ENCODE measurements at places on chromosomes 11 and 22. TPM values are rescaled to one million over a fixed set of nuclear protein-coding genes. Genes with fewer than 3 reads are reported as not detected.

KLHL35 gene
- 0.20 TPM for total RNA-seq

GGT1 gene
- 1.7 TPM for total RNA-seq

MIAT gene
- total RNA-seq, result 0.19 TPM

SIK2 gene
- total RNA-seq, result 23.5 TPM

C11orf97 gene
- not detected for total RNA-seq

CCDC88B gene
- total RNA-seq, result 12.0 TPM

OR52B6 gene
- not detected for total RNA-seq

ATG2A gene
- 16.0 TPM for total RNA-seq

ENTHD1 gene
- not detected for total RNA-seq

DNA sequence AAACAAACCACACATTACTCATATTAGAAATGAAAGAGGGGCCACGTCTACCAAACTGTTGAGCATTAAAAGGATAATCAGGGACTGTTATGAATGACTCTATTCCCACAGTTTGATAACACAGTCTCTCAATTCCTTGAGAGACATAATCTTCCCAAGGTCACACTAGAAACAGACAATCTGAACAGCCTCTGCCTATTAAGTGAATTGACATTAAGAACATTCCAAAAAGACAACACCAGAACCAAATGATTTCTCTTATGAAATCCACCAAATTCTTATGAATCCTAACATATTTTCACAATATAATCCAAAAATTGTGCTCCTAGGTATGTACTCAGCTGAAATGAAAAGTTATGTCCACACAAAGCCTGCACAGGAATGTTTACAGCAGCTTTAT is 4.6 kb downstream of the RFPL1 start:
- no peak overlapping the region for H3K27ac ChIP-seq
- DNase-seq, result no peak
- H3K4me1 ChIP-seq, result no peaks in the 10 kb centered on the region
- no peak overlapping the region for H3K4me3 ChIP-seq

- H3K36me3 ChIP-seq, result no peaks in the 10 kb centered on the region
- no peak overlapping the region for H3K27ac ChIP-seq
- no peak for DNase-seq
Observed at GRCh38 chr11:79675081-79675480, 234.3 kb upstream of the TENM4 start.

DNA sequence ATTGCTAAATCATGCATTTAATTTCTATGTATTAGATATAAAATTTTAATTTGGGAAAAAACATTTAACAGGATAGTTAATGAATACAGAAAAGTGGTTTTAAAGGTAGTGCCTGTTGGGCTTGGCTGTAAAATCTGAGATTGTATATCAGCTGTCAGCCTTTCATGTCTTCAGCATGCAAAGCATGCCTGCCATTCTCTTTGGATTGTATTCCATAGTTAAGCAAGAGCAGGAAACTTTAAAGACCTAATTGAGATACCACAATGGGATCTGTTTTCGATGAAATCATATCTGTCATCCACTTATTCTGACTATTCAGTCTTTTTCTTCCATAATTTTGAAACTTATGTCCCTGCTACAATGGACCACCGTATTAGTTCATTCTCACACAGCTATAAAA is 451.0 kb upstream of the DDI1 start:
- no peaks in the 10 kb centered on the region for H3K27me3 ChIP-seq
- H3K36me3 ChIP-seq, result no peaks in the 10 kb centered on the region
- no peak for DNase-seq
- no peak overlapping the region for H3K4me3 ChIP-seq
- H3K4me1 ChIP-seq, result no peaks in the 10 kb centered on the region

DNA sequence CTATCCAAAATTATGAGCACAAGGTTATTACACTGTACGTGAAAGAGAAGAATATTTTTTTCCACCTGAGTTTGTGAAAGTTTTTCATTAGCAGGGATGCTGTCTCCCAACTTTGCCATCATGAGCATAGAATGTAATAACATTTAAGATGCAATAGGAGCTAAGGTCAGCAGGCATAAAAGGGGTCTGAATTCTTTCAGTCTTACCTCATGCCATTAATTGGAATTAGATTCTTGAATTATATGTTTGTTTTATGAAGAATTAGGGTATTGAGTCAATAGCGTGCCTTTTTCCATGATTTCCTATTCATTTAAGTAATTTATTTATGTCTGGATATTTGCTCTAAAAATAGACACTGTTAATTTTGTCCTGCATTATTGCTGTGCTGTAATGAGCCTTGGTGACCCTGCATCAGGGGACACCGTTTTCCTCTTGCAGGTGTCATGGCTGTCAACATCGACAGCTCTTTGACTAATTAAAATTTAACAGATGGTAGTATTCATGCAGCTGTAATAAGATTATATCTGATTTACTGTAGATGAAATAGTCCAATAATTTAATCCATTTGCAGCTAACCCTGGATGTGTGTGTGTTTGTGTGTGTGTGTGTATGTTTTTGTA is 637.5 kb downstream of the NELL1 start:
- no peaks in the 10 kb centered on the region for H3K27me3 ChIP-seq
- no peak for DNase-seq
- H3K4me1 ChIP-seq, result no peaks in the 10 kb centered on the region
- H3K27ac ChIP-seq, result no peak overlapping the region
- no peak overlapping the region for H3K4me3 ChIP-seq

- no peak overlapping the region for H3K4me3 ChIP-seq
- peaks cover 86% of the 10 kb centered on the region for H3K36me3 ChIP-seq
- peak overlapping the region; percentile 99 for H3K27ac ChIP-seq
- peak; percentile 55 for DNase-seq
Observed at GRCh38 chr11:65434667-65435410, 12.2 kb downstream of the NEAT1 start.

GRCh38 chr22:40449676-40450035 is 79.3 kb downstream of the SGSM3 start:
- no peak overlapping the region for H3K27ac ChIP-seq
- DNase-seq, result no peak
- H3K27me3 ChIP-seq, result no peaks in the 10 kb centered on the region
- peaks cover 66% of the 10 kb centered on the region for H3K4me1 ChIP-seq

DNA sequence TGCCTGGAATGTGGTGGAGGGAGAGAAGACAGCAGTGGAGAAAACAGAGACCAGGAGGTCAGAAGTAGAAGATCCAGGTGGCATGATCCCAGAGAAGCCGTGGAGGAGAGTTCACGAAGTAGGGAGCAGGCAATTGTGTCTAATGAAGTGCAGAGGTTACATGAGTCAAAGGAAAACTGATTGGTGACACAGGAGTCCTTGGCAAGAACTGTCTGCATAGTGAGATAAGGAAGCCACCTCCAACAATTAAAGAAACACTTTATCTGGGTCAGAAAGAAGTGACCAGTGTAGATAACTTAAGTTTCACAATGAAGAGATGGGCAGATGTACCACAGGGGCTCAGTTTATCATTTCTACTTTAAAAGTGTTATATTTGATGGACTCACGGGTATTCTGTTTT is 57.0 kb upstream of the PTH start:
- no peak overlapping the region for H3K27ac ChIP-seq
- no peak overlapping the region for H3K4me3 ChIP-seq
- no peaks in the 10 kb centered on the region for H3K27me3 ChIP-seq
- no peaks in the 10 kb centered on the region for H3K4me1 ChIP-seq
- no peaks in the 10 kb centered on the region for H3K36me3 ChIP-seq
- DNase-seq, result no peak

- no peaks in the 10 kb centered on the region for H3K4me1 ChIP-seq
- no peak for DNase-seq
- no peaks in the 10 kb centered on the region for H3K27me3 ChIP-seq
- H3K36me3 ChIP-seq, result no peaks in the 10 kb centered on the region
- H3K4me3 ChIP-seq, result no peak overlapping the region
Observed at GRCh38 chr11:115466122-115466521, 38.1 kb downstream of the CADM1 start.

DNA sequence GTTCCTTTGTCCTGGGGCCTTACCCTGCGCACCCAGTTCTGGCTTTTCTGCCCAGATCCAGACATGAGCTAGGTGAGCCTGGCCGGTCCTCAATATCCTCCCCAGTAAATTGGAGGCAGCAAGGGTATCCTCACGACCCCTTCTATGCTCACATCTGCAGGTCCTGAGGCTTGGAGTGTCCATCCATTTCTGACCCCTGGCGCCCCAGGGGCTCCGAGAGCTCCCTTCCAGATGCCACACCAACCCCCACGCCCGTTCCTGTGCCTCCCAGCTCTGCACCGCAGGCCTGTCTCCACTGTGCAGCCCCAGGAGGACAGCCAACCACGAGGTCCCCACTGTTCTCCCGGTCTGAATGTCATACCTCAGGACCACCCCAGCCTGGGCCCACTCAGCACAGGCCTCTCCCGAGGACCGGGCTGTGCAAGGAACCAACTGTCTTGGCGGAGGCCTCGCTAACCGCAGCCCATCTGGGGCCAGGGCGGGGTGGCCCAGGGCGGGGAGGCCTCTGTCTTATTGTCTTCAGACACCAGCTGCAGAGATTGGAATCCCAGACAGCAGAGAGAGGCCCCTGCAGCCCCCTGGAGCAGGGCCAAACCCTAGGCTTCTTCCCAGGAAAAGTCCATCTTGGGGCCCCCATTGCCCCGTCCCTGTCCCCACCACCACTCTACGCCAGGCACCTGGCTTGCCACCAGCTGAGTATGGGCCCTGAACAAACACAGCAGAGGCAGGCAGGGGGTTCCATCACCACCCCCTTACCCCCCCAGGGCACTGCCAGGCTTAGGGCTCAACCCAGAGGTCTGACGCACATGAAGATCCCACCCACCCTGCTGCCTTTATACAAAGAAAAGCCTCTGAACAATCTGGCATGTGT is 39.3 kb downstream of the ALX4 start:
- H3K27me3 ChIP-seq, result no peaks in the 10 kb centered on the region
- no peaks in the 10 kb centered on the region for H3K4me1 ChIP-seq
- H3K27ac ChIP-seq, result no peak overlapping the region
- no peak overlapping the region for H3K4me3 ChIP-seq
- no peak for DNase-seq

- peaks cover 5% of the 10 kb centered on the region for H3K36me3 ChIP-seq
- no peak for DNase-seq
- no peak overlapping the region for H3K27ac ChIP-seq
Observed at GRCh38 chr22:33635766-33636165, 284.5 kb downstream of the LARGE1 start.

DNA sequence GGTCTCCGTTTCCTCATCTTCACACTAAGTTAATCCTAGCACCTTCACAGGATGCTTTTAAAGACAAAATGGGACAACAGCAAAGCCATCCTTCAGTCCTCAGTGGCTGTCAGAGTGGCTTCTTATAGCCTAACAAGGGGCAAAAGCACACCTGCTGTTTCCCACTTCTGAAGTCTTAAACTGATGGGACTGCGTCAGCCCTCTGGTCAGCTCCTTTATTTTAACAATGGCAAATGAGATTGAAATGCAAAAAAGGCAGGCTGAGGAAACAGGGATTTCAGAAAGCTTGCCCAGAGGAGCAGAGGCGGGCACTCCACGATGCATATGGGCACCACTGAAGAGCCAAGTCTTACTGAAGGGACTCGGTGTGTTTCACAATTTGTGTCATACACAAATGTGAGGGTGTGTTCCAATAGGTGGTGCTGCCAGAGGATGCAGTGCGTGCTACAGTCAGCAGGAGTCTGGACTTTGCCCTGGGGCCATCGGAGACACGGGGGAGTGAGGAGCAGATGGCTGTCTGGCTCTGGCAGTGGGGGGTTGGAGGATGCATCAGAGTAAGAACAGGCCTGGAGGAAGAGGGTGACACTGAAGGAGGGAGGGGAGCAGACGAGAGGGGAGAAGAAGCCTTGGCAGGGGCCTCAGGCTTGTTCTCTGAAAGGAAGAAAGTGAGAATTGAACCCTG is 47.3 kb downstream of the TENM4 start:
- no peak overlapping the region for H3K27ac ChIP-seq
- no peak overlapping the region for H3K4me3 ChIP-seq

DNA sequence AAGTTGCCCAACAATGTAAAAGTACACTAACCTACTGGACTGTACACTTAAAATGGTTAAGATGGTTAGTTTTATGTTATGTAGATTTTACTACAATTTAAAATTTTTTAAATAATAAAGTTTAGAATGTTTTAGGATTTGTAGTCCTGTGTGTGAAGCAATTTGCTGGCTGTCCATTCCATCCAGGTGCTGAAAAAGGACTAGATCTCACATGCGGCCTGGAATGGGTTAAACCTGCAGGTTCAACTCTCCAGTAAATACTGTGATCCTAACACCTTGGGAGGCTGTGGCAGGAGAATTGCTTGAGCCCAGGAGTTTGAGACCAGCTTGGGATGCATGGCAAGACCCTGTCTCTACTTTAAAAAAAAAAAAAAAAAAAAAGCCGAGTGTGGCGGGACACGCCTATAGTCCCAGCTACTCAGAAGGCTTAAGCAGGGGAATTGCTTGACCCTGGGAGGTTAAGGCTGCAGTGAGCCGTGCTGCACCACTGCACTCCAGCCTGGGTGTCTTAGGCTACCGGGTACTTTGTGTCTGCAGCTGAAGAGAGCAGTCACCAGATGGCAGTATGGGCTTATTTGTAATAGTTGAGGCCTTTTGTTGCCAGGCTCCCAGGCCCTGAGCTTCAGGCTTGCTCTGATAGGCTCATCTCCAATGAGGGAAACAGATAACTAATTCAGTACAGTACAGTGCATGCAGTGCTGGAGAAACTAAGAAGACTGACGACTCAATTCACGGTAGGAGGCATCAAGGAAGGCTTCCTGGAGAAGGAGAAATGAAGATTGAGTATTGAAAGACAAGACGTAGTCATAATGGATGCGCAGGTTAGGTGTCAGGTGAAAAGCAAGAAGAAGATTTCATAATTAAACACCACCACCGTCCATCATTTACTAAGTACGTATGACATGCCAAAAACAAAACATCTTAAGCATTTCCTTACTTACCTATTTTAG is 64.7 kb upstream of the ASPHD2 start:
- DNase-seq, result peak; percentile 65
- no peaks in the 10 kb centered on the region for H3K36me3 ChIP-seq
- H3K4me1 ChIP-seq, result peaks cover 5% of the 10 kb centered on the region
- H3K27ac ChIP-seq, result no peak overlapping the region
- no peak overlapping the region for H3K4me3 ChIP-seq

DNA sequence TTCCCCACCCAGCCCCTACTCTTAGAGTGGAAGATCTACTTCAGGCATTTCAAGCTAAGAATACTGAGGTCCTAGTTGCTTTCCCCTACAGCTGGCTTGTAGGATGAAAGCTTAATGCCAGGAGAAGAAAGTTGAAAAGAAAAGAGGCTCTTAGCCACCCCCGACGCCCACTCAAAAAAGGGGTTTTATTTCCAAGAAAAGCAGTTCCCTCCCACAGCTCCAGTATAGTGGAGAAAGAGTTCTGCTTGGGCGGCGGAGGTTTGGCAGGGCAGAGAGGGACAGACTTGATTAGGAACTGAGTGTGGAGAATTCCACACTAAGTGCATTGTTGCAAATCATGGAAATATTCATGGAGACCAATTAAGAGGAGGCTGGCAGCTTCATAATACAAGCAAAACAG is 470.9 kb downstream of the ETS1 start:
- H3K27me3 ChIP-seq, result no peaks in the 10 kb centered on the region
- no peak overlapping the region for H3K4me3 ChIP-seq
- H3K36me3 ChIP-seq, result no peaks in the 10 kb centered on the region

Data from right atrium auricular region (tissue), 2 donors.